ENCODE measurements at places on chromosomes 13 and 19. TPM values are rescaled to one million over a fixed set of nuclear protein-coding genes. Genes with fewer than 3 reads are reported as not detected.

The DCUN1D2 gene
- total RNA-seq, result 17.3 TPM

The ZNF723 gene
- total RNA-seq, result not detected

The SOHLH2 gene
- total RNA-seq, result not detected

The GJB6 gene
- total RNA-seq, result 8.3 TPM

The EPSTI1 gene
- 3.0 TPM for total RNA-seq

The ZNF607 gene
- 9.1 TPM for total RNA-seq

The RGS9BP gene
- total RNA-seq, result 0.06 TPM

The PGLYRP1 gene
- not detected for total RNA-seq

The SPACA4 gene
- not detected for total RNA-seq

Data from activated CD8-positive, alpha-beta memory T cell treated with anti-CD3 and anti-CD28 coated beads for 36 hours (primary cell).